ENCODE measurements at places on chromosomes 2 and 18. TPM values are rescaled to one million over a fixed set of nuclear protein-coding genes. Genes with fewer than 3 reads are reported as not detected.

DNA sequence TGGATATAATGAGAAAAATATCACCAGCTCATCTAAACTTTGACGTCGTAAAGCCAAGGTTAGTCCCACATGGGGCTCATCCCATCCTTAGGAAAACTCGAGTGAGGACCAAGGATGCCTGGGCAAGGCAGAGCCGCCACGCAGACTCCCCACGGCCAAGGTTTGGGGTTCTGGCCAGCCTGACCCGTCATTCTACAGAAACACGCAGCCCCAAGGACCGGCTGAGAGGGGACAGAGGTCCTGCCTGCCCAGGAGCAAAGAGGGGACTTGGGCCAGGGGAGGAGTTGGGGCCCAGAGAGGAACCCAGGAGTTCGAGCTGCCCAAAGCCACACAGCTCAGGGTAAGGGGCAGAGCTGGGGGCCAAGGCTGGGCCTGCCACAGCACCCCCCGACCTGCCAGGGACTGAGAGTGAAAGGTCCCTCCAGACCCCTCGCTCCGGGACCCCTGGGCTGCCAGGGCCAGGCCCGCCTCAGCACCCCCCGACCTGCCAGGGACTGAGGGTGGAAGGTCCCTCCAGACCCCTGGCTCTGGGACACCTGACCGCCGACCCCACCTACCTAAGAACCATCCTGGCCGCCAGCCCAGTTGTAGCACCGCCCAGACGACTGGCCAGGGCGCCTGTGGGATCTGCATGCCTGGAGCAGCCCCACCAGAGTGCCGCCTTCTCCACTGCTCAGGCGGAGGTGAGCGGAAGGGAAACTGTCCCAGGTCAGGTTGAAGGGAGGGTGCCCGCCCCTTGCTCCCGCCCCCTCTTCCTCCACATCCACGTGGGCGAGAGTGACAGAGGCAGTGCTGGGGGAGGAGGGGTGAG lies at the start of gene PDCD1:
Gene PDCD1 (minus strand): TSS at position 689 of the 811 bp plus-strand sequence. CDS start 56 bp downstream, at position 633.
- DNase-seq: no peak

DNA sequence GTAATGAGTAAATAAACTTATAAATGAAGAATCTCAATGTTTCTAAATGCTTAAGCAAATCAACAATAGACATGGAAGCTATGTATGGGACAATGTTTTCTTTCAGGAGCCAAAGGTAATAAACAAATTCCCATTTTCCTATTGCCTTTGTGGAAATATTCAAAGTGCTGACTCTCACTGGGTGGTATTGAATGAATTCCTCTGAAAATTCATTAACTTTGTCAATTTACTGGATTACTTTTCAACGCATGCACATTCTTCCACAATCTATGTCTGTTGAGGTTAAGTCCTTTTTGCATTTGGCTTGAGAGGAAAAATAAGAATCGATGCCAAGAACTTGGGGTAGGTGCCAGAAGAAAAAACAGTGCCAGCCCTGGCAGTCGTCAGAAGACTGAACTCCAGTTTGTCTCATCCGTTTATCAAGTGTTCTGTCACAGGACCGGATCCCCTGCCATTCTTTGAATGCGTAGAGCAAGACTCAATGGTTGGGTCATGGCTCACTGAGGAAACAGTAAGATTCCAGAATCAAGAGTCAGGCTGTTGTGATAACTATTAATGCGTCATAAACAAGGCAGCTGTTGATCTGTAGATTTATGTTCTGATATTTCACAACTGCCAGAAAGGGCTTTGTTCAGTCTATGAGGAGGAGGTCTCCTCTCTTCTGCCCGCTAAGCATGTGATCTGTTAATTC lies 133.3 kb downstream of the GFPT1 start:
- no peak for DNase-seq

DNA sequence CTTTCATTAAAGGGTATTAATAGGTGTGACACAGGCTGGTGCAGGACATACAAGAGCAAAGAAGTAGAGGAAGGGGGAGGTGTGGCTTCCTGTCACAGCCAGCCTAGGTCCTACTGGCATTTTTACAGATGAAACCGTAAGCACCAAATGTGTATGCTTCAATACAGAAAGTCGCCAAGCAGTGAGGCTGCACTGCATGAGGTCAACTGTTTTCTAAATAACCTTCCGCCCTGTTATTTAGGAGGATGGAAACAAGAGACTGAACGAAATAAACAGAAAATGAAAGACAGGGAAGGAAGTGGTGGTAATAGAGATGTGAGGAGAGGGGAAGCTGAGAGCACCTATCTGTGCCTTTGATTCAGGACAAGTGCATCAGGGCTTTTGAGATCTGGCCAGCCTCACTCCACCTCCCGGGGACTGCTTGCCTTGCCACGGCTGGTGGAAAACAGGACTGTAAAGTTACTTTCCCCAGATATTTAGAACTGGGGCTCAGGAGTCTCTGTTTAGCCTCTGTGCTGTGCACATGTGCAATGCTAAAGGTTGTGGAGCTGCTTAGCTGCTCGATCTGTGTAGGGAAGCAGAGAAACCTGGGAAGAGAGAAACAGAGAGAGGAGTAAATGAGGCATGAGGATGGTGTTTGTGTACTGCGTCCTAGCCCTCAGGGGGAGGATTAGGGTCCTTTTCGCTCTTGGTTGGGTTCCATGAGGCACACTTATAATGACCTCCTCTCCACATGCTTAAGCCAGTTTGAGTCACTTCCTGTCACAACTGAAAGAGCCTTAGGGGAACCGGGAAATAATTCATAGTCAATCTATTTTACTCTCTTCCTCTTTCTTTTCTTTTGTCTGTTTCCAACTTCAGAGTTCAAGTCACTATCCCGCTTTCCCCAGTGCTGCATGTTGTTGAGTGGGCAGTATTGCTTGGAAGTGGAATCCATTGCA lies 62.3 kb upstream of the BOD1L2 start:
- no peak for DNase-seq

DNA sequence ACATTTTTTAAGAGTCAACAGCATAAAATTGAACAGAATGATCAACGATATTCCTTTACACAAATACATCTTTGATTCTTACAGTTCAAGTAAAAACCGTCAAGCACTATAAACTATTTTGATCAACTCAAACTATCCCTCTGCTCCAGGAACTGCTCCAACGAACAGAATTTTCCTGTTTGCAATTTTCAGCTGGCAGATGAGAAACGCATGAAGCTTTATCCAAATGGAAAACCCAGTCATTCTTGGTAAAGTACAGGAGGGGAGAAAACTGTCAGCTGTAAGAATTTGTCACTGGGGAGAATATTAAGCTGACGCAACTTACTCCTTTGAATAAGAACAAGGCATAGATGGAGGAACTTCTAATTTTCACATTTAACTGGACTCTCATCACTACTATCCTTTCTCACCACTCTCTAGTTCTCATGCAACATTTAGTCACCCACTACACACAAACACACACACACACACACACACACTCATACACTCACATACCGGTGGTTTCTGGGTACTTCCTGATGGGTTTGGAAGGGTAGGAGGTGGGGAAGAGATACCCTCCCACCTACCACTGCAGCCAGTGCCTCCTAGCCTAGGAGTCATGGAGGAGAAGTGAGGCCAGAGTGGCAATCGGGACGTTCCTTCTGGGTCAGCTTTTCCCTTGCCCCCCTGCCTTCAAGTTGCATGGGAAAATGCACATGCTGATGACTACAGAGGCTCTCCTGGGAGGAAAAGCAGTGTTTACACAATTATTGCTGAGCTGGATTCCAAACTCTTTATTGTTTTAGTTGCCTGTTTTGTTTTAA lies 54.0 kb upstream of the SPATS2L start:
- no peak for DNase-seq

- no peak for DNase-seq
Measured at GRCh38 chr2:237271698-237272652, 142.0 kb downstream of the COL6A3 start.

GRCh38 chr2:221085341-221085900 lies 486.7 kb downstream of the EPHA4 start:
- no peak for DNase-seq

- no peak for DNase-seq
Measured at GRCh38 chr18:32441533-32441932, 29.1 kb downstream of the GAREM1 start.

DNA sequence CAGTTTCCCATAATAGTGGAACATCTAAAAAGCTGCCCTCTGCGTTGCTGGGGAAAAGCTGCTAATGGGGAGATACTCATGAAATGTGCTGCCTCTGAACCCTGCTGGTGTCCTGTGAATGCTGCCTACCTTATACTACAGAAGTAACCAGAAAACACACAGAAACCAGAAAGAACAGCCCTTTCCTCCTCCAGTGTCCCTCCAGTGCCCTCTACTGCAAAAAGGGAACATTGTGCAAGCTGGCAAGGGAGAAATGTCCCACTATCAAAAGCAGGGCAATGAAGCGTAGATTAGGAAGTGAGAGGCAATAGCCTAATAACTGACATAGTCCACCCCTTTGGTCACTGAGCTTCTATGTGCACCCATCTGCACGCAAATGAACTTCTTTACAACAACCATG lies 162.7 kb upstream of the ETAA1 start:
- no peak for DNase-seq

GRB14 gene
- 0.31 TPM for total RNA-seq

DNA sequence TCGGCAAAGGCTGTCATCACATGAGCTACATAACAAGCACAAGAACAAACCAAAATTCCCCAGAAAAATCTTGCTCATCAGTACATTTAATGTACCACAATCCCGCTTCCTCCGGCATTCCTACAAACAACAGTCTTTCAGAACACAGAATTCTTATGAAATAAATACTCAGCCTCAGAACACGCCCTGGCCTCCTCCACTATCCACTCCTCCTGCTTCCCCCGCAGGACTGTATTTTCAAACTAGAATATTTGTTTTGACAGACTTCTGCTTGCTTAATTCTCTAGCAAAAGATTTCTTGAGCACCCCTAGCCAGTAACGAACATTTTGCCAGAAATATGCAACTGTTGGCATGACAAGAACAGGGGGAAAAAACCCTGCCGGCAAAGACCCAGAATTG lies 131.2 kb downstream of the THADA start:
- DNase-seq: no peak

All from esophagus squamous epithelium (tissue), 5 donors.